ENCODE measurements at places on chromosomes 1 and 21. TPM values are rescaled to one million over a fixed set of nuclear protein-coding genes. Genes with fewer than 3 reads are reported as not detected.

DNA sequence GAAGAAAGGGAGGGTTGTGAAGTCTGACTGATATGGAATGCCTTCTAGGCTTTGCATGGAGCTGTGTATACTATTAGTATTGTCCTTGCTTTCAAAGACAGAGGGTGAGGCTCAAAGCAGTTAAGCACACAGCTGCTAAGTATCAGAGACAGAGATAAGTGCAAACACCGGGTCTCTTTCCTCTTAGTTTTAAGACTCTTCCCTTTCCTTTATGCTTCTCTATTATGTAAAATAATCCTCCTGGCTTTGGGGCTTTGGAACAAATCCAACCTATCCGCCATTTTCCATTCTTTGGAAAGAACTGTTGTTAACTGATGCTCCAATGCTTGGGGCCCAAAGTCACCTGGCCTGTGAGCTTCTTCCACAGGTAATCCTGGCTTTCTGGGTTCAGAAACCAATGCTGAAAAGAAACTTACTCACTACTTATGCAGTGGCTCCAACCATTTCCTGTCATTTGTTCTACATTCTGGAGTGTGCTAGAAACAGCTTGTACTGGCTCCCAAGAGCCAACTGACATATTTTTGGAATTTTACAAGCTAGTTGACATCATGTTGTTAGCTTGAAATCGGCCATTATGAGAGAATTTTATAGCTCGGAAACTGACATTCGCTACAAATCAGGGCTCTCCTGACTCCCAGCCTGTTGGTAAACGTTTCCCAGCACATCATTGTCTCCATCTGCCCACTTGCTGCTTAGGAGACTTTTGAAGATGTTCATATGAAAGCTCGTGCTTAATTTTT, 67.5 kb downstream of the DNTTIP2 start:
- no peak overlapping the region for H3K4me3 ChIP-seq
- H3K36me3 ChIP-seq, result peaks cover 3% of the 10 kb centered on the region
- DNase-seq, result no peak
- H3K27ac ChIP-seq, result no peak overlapping the region
- no peaks in the 10 kb centered on the region for H3K27me3 ChIP-seq
- H3K4me1 ChIP-seq, result no peaks in the 10 kb centered on the region

DNA sequence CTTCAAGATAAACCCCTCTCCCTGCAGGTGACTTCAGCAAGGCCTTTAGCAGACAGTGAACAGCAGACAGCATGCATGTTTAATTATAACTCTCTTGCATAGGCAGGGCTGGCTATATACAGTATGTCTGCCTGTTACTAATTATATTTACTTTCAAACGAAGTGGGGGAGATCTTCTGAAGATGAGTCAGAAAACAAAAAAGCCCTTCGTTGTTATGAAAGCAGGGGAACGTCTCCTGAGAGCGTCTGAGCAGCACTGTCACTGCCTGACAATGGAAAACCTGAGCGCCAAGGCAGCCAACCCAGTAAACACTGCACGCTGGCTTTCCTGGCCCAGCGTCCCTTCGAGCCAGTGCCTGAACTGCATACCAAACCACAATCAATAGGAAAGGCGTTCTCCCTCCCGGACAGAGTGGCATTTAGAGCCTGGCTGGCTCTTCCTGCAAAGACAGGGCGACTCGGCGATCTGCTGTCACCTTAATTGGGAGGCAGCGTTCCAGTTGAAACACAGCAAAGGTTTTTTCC, 54.1 kb downstream of the TOMM20 start:
- peaks cover 32% of the 10 kb centered on the region for H3K4me1 ChIP-seq
- peak overlapping the region; percentile 90 for H3K27ac ChIP-seq
- peak overlapping the region; percentile 59 for H3K4me3 ChIP-seq
- no peaks in the 10 kb centered on the region for H3K27me3 ChIP-seq
- H3K36me3 ChIP-seq, result no peaks in the 10 kb centered on the region

DNA sequence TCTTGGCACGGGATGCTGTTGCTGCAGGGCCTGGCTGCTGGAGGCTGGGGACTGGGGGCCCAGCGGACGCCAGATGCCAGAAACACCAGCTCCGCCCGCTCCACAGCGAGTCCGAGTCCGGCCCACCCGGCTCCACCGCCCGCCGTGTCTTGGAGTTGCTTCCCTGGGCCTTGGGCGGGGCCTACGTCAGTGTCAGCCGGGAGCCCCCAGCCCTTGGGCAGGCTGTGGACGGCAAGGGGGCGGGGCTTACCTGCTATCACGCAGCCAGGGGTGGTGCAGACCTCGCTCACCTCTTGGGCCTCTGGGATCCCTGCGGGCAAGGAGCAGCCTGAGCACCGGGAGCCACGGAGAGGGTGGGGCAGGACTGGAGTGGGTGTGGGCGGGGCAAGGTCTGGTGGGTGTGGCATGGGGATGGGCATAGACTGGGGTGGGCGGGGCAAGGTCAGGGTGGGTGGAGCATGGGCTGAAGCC, 21.8 kb downstream of the MMEL1 start:
- no peak overlapping the region for H3K27ac ChIP-seq
- no peaks in the 10 kb centered on the region for H3K36me3 ChIP-seq
- no peak overlapping the region for H3K4me3 ChIP-seq
- no peaks in the 10 kb centered on the region for H3K27me3 ChIP-seq

- no peaks in the 10 kb centered on the region for H3K27me3 ChIP-seq
- H3K4me1 ChIP-seq, result peaks cover 46% of the 10 kb centered on the region
- peak overlapping the region; percentile 94 for H3K4me3 ChIP-seq
- peaks cover 26% of the 10 kb centered on the region for H3K36me3 ChIP-seq
These were observed 642 bp downstream of the SLC30A7 start for GRCh38 chr1:100896481-100896982.

TCP10L gene
- not detected for total RNA-seq
